ENCODE measurements at places on chromosomes 5 and 9.

- no peak for DNase-seq
These were observed 83.3 kb upstream of the NEK6 start for GRCh38 chr9:124174433-124174832.

DNA sequence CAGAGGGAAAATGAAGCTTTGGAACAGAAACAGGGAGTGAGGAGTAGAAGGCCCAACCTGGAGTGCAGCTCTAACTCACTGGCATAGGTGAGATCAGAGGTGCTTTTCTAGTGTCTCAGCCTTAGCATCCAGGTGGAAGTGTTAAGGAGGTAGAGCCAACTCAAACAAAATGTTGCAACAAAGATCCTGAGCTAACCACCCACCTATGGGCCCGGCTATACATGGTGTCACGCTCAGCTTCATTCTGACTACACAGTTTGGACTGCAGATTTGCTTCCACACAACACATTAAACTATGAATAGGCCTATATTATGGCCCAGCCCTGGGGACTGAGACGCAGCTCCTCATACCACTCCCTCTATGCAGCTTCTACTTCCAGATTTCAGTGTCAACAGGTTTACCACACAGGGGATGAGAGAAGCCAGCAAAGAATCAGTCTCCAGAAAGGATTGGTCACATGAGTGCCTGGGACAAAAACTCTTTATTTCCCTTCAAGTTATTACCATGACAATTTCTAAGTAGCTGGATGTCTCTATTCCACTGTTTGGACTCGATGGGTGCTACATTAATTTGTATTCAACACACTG is 9.0 kb downstream of the C5orf63 start:
- no peak for DNase-seq

- no peak for DNase-seq
These were observed 125.4 kb upstream of the ADAMTS16 start for GRCh38 chr5:5014586-5015235.

DNA sequence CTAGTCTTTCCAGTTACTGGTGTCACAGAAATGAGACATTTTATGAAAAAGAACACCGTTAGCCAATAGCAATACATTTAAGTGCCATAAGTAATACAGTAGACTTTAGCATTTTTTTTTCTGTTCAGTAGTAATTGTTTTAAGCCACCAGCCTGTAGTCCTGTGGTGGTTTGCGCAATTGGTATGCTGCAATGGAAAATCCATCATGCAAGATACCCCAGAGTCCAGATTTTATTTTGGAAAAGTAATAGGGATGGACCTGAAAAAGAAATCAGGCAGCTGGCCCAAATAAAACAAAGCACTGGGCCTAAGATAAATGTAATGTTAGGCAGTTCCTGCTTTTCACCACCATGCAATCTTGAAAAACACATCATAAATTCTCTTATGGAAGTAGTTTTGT is 94.6 kb upstream of the RASGRF2 start:
- no peak for DNase-seq

- no peak for DNase-seq
These were observed 344.1 kb downstream of the NR2F1-AS1 start for GRCh38 chr5:93236807-93237421.

- no peak for DNase-seq
These were observed 35.0 kb upstream of the SNX24 start for GRCh38 chr5:122810405-122810804.

DNA sequence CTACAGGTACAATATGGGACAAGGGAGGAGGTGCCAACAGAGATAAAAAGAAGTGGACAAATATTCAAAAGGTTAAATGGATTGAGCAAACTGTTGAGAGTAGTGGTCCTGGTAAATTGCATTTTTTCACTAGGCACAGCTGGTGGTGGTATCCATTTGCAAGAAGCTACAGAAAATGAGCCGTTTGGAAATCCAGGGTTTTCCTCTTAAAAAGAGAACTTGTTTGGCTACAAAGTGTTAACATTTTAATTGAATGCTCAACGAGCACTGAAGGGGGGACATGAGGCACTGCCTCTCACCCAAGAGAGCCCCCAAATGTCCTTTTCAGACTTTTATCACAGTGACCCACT is 491 bp upstream of the ZCCHC9 start:
- DNase-seq, result peak; percentile 38

- DNase-seq, result no peak
These were observed 225.2 kb downstream of the GAS1 start for GRCh38 chr9:86721843-86722705.

- no peak for DNase-seq
These were observed 267.7 kb downstream of the NTRK2 start for GRCh38 chr9:84937180-84937579.

GRCh38 chr9:131505012-131505411 is 2.3 kb downstream of the POMT1 start:
- DNase-seq, result no peak

DNA sequence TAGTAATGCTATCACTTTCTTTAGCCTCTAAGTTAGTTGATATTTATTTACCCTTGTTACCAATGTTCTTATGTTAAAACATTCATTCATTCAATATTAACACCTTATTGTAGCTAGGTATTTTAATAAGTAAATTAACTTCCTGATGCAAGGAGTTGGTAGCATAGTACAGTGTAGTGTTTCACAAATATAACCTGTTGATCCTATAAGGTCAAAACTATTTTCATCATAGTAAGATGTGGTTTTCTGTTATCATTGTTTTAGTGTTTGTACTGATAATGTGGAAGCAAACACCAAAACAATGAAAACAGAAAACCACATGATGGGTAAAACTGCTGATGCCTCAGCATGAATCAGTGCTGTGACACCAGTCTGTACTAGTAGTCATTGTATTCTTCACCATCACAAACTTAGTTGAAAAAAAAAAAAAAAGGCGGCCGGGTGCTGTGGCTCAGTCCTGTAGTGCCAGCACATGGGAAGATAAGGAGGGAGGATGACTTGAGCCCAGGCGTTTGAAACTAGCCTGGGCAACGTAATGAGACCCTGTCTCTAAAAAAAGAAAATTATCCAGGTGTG is 36.5 kb downstream of the ZCCHC7 start:
- DNase-seq, result peak; percentile 42

- no peak for DNase-seq
These were observed 28.0 kb downstream of the TBCA start for GRCh38 chr5:77748160-77748559.

GRCh38 chr9:6355728-6356127 is 27.6 kb downstream of the TPD52L3 start:
- peak; percentile 25 for DNase-seq

DNA sequence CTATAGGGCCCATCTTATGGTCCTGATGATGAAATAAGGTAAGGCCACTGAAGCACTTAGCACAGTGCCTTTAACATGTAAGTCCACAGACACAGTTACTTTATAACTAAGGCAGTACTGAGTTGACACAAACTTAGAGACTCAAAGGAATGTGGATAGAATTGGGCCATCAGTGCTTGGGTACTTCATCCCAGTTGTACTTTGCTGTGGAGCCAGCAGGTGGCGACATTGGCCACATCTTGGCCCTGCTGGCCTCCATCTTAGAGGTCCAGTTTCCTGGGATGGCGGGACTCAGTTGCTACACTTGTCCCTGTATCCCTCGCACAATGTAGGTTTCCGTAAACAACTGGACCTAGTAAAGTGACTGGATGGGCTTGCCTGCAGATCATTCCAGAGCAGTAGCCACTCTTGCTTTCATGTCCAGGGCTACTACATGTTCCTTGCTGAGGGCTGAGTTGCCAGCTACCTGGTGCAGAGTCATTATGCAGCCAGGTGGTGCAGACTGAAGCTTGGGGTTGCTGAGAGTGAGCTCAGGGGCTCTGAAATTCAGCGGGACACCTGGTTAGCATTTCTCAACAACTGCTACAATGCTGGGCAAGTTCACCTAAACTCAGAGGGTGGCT is 10.6 kb downstream of the MTAP start:
- peak; percentile 75 for DNase-seq

GRCh38 chr5:153520137-153520536 is 29.7 kb downstream of the GRIA1 start:
- DNase-seq, result no peak

- no peak for DNase-seq
These were observed 7.7 kb upstream of the PTPDC1 start for GRCh38 chr9:94076557-94076956.

DNA sequence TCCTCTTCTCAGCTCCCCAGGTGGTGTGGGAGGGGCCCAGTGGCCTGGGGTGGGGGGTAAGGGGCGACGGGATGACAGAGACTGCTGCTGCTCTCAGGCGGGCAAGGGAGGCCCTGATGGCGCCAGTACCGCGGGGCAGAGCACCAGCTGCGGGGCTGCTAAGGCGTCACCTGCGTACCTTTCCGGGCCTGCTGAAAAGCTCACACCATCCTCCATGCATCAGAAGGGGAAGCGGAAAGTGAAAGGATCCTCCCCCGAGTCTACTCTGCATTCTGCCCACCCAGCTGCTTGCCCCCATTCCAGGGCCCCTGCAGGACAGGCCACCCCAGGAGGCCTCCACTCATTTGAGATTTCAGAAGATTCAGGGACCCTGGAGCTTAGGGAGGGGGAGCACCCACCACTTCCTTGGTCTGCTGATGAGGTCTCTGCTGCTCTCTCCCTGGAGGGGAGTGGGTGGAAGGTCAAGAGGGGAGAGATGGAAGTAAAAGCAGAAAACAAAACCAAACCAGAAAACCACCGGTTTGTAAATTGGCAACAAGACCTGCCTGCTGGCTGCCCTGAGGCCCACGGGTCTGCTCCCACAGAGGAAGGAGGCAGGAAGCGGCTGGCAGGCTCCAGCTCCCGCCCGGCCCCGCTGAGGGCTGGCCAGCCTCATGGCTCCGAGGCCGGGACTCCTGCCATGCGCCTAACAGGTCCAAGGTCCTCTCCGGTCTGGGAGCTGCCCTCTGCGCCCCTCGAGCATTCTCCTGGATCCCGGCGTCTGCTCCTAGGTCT is 33.6 kb downstream of the PRRT1B start:
- no peak for DNase-seq

DNA sequence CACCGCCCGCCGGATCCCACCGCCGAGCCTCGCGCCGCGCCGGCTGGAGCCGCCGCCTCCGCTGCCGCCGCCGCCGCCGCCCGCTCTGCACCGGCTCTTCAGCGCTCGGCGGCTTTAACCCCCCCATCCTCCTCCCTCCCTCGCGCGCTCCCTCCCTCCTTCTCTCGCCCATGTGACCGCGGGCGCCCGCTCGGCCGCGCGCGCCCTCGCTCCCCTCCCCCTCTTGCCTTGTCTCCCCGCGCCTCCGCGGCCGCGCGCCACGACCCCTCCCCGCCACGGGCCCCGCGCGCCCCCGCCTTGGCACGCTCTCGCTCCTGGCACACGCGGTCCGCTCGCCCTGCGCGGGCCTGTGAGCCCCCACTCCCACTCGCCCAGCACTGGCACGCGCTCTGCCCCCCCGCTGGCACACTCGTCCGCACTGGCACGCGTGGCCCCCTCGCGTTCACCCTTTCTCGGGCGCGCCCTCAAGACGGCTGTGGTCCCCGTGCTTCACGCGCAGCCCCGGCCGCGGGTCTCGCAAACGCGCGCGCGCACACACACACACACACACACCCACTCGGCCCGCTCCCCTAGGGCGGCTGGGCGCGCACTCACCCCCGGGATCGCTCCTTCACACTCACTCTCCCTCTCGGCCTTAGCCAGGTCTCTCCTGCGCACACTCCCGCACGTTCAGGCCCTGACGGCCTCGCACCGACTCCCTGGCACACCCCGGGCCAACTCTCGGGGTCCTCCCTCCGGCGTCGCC is at the start of gene CNTFR:
Gene CNTFR, minus strand, starts transcription at position 89 of the 745 bp plus-strand sequence. CDS start 20,743 bp downstream, outside the sequence.
- DNase-seq, result no peak

DNA sequence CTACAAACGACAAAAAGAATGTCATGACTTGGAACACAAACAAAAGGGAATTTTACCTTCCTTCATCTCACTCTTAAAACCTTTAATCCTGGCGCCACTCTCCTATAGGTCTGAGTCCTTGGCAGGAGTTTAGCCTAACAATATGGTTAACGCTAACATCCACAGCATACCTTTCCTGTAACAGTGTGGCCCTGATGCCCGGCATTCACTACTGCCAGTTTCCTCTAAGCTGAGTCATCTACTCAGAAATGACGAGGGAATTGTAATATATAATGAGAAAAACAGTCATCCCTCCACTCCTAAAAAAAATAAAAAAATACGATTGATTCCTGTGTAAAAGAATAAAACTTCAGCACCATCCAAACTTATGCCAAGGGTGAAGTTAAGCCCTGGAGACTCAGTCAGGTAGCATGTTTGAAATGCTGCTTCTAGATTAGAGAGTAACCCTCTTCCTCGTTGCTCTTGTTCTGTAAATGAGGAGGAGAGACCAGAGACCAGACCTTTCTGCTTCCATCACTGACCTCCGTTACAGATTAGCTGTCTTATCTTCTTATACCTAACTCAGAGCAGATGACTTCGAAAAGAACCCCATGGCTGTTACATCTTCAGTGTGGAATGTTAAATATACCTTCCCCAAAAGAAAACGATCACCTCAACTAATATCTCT is 37.4 kb downstream of the CCDC125 start:
- DNase-seq, result peak; percentile 42

DNA sequence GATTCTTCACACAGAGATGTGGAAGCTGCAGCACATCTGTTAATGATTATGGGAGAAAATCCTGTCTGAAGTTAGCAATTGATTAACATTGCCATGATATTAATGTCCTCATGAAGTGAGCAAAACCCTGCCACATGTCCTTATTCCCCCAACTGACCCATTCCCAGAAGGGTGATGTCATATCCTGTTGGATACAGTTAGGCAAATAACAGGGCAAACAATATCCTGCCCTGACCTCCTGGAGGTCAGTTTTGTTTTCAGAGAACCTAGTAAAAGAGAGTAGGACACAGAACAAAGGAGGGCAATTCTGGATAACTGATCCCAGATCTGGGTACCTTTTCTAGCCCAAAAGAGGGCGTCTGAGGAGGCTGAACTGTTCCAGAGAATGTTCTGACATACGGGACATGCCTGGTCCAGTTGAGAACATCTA is 11.0 kb downstream of the ABLIM3 start:
- peak; percentile 63 for DNase-seq

DNA sequence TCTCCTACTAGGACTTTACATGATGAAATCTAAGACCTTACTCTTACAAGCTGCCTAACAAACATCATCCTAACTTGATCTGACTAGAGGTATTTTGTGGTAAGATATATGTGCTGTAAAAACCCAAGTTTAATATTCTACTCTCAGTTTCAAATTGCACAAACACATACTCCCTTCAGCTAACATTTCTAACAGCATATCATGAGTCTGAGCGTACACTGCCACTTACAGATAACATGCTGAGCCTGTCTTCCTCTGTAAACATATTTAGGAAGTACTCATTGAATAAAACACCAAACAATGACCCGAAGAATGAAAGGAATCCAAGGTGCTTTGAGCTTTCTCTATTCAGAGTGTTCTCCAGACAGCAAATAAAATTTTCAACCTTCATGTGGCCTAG is 7.9 kb upstream of the ESM1 start:
- DNase-seq, result no peak

- no peak for DNase-seq
These were observed 511.5 kb downstream of the FOXD4L5 start for GRCh38 chr9:64773491-64773931.
